ENCODE measurements at places on chromosomes 1 and 21. TPM values are rescaled to one million over a fixed set of nuclear protein-coding genes. Genes with fewer than 3 reads are reported as not detected.

DNA sequence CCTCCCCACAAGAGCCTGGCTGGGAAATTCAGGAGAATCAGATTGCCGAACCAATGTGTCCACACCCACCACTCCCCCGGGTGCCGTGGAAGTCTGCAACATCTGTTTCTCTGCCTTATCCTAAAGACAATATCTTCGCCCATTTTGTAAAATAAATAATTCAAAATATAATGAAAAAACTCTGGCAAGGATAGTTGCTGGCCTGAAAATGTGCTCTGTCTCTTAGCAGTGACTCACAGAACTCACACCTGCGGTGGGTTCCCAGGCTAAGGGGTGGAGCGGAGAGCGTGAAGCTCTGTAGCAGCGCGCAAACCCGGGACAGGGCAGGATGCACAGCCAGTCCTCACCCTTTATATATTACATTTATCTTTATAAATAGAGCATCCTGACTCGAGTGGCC, 99.9 kb downstream of the COLGALT2 start:
- no peaks in the 10 kb centered on the region for H3K4me1 ChIP-seq
- no peaks in the 10 kb centered on the region for H3K36me3 ChIP-seq
- no peak for DNase-seq
- no peaks in the 10 kb centered on the region for H3K27me3 ChIP-seq
- H3K4me3 ChIP-seq = no peak overlapping the region

- H3K4me3 ChIP-seq = no peak overlapping the region
- no peaks in the 10 kb centered on the region for H3K4me1 ChIP-seq
- no peak overlapping the region for H3K27ac ChIP-seq
- H3K36me3 ChIP-seq = peaks cover 7% of the 10 kb centered on the region
- DNase-seq = no peak
- H3K27me3 ChIP-seq = no peaks in the 10 kb centered on the region
Observed at GRCh38 chr1:201807958-201808632, 20.9 kb upstream of the IPO9 start.

DNA sequence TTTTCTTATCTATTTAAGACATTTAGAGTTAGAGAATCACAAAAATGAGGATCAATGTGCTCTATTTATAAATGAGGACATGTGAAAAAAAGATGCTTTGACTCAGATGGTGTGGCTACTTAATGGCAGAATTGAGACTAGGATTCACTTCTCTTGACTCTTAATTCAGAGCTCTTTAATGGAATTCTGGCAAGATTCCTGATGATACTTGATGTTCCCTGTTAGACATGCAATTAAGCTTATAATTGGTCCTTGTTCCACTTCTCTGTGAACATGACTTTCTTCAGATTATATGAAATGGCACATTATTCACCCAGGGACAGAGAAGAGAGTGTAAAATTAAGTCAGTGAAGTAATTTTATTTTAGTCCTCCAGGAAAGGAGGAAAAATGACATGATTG, 165.3 kb downstream of the LRRC7 start:
- DNase-seq = no peak
- no peaks in the 10 kb centered on the region for H3K4me1 ChIP-seq
- H3K36me3 ChIP-seq = no peaks in the 10 kb centered on the region
- no peak overlapping the region for H3K27ac ChIP-seq
- no peaks in the 10 kb centered on the region for H3K27me3 ChIP-seq

DNA sequence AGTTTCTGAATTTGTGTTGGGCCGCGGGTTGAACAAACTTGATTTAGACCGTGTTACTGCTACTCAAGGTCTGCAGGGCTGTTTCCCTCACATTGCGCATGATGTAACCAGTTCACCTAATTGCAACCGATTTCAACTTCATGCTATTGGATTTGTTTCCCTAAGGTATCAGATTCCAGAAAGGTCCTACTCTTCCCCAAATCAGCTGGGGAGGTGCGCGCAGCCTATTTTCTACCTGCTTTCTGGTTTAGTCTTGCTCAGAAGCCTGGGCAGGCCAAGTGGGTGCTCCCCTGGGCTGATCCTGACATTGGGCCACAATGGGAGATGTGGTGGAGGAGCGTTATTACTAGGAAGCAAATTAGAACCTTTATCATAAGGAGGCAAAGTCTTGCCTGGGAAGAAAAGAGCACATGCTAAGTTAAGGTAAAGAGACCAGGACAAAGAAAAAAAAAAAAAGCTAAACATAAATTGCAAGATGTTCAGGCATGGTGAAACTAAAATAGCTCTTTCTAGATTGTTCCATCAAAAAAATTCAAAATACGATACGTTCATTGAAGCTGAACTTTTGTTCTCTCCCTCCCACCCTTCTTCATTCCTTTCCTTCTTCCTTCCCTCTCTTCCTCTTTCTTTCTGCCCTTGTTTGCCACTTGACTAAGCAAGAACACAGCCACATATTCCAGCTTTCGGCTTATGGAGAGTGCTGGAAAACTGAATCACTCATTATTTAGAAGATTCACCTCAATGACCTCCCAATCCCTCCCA, 28.8 kb upstream of the TARBP1 start:
- H3K27ac ChIP-seq = no peak overlapping the region
- DNase-seq = no peak
- H3K4me3 ChIP-seq = no peak overlapping the region
- no peaks in the 10 kb centered on the region for H3K36me3 ChIP-seq

DNA sequence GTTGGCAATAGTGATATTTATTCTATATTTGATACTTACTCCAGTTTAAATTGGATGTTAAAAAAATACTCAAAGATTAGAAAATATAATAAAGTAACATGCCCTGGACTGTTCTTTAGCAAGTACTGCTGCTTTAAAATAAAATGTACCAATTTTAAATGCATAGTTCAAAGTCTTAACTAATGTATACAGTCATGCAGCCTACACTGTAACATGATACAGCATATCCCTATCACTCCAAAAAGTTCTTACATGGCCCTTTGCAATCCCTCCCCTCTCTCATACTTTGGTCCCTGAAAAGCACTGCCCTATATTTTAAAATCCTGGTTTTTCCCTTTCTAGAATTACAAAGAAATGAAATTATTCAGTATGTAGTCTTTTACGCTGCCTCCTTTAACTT, 726.6 kb downstream of the LTN1 start:
- no peaks in the 10 kb centered on the region for H3K36me3 ChIP-seq
- H3K27ac ChIP-seq = no peak overlapping the region
- no peak for DNase-seq
- H3K4me1 ChIP-seq = no peaks in the 10 kb centered on the region

DNA sequence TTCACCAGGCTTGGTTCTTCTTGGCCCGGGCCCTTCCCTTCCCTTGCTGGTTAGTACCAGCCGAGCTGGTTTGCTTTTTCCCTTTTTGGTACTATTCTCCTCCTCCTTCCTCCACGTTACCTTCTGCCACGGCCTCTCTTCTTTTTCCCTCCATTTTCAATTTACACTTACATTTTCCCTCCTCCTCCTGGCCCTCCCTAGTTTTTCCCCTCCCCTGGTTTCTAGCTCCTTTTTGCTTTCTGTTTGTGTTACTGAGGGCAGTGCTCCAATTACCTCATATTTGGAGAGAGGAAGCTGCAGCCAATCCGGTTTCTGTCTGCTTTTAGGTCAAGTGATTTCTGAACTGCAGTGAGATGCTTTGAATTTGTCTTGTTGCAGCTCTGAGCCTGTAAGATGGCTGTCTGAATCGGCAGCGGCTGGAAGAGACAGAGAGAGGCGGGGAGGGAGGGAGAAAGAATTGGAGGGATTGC, 63.7 kb downstream of the MACF1 start:
- peaks cover 10% of the 10 kb centered on the region for H3K4me1 ChIP-seq
- H3K27me3 ChIP-seq = no peaks in the 10 kb centered on the region
- H3K36me3 ChIP-seq = no peaks in the 10 kb centered on the region
- no peak for DNase-seq

DNA sequence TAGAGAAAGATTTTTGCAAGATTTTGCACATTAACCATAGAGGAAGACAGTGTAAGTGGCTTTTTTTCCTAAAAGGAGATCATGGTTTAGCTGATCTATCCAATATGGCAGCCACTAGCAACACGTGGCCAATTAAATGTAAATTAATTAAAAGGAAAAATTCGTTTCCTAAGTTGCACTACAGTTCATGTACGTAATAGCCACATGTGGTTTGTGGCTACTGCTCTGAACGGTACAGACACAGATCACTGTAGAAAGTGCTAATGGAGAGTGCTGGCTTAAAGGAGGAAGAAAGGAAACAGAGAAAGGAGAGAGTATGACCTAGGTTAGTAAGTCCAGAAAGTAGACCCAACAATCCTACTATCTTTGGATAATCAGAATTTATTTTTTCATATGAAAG, 170.8 kb downstream of the SIPA1L2 start:
- H3K27ac ChIP-seq = no peak overlapping the region
- H3K27me3 ChIP-seq = no peaks in the 10 kb centered on the region
- no peak overlapping the region for H3K4me3 ChIP-seq
- H3K4me1 ChIP-seq = no peaks in the 10 kb centered on the region
- DNase-seq = no peak

- no peaks in the 10 kb centered on the region for H3K36me3 ChIP-seq
- no peak overlapping the region for H3K4me3 ChIP-seq
- H3K27me3 ChIP-seq = no peaks in the 10 kb centered on the region
- DNase-seq = no peak
- no peaks in the 10 kb centered on the region for H3K4me1 ChIP-seq
Observed at GRCh38 chr1:199867601-199868000, 159.9 kb upstream of the NR5A2 start.

DNA sequence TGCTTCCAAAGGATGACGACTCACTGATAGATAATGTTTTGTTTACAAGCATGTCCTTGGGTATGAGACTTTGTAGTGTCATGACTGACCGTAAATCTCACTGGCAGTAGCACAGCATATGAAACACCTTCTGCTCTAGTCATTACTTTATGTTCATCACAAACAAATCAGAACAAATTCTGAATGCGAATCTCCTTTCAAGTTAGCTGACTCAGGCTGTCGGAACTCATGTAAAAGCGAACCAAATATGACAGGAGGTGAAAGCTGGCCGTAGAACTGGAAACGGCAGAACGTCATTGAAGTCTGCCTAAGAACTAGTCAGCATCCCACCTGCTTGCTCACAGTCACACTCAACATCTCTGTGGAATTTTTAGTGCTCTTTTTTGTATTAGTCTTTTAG, 143.9 kb downstream of the RGS7 start:
- H3K27ac ChIP-seq = no peak overlapping the region
- H3K36me3 ChIP-seq = no peaks in the 10 kb centered on the region
- H3K4me3 ChIP-seq = no peak overlapping the region
- no peak for DNase-seq

DNA sequence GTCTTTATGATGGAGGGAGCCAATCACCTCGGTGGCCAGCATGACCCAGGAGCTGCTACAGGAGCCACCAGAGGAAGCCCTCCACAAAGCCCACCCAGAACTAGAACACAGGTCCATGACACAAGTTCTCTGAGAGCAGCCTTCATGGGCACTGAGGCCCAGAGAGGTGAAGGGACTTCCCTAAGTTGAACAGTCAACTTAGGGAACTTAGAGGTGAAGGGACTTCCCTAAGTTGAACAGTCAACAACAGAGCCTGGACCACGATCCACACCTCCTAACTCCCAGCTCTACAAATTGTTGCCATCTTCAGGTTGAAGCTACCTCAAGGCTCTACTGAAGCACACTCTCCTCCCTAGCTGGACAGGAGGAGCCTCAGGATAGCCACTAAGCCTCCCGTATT, 132.7 kb downstream of the CCDC185 start:
- DNase-seq = no peak
- no peak overlapping the region for H3K4me3 ChIP-seq
- no peak overlapping the region for H3K27ac ChIP-seq
- no peaks in the 10 kb centered on the region for H3K27me3 ChIP-seq

- peaks cover 14% of the 10 kb centered on the region for H3K4me1 ChIP-seq
- H3K27ac ChIP-seq = no peak overlapping the region
- DNase-seq = peak; percentile 42
- no peak overlapping the region for H3K4me3 ChIP-seq
- H3K27me3 ChIP-seq = no peaks in the 10 kb centered on the region
Observed at GRCh38 chr1:37811027-37811655, 3.1 kb upstream of the YRDC start.

DNA sequence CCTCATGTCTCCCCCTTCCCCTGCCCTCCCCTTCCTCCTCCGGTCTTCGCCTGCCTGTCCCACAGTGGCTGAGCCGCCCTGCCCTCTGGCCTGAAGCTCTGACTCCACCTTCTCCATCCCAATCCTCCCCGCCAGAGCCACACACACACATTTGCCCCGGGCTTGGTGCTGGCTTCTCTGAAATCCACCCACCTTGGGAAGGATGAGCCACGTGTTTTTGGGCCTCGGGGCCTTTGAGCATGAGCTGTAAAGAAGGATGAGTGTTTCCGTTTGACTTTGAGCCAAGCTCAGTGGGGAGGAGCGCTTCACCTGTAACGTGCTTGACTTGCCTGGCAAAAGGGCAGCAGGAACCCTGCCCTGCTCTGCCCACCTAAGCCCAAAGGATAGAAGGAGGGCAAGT, 295.1 kb downstream of the SIPA1L2 start:
- H3K36me3 ChIP-seq = no peaks in the 10 kb centered on the region
- no peak overlapping the region for H3K4me3 ChIP-seq
- H3K27ac ChIP-seq = no peak overlapping the region
- no peaks in the 10 kb centered on the region for H3K4me1 ChIP-seq
- no peaks in the 10 kb centered on the region for H3K27me3 ChIP-seq

DNA sequence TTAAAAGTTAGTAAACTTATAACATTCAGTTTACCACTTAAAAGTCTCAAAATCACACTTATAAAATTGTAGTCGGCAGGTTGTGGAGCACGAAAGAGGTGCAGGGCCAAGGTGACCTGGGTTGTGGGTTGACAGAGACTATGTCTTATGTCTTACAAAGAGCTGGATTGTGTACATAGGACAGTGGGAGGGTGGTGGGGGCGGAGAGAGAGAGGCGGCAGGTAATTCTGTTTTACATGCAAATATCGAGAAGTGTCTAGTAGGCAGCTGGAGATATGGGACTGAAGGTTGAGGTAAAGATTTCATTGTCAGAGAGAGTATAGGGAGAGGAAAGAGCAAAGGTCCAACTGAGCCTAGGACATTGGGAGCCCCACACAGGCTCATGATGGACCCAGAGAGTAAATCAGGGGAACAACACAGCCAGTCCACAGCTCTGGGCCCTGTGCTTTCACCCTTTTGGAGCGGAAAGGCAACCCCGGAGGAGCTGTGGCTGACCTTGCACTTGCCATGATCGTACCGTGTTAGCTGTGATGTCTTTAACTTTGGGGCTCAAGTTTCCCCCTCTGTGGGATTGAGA, 28.1 kb upstream of the ZBTB18 start:
- no peaks in the 10 kb centered on the region for H3K4me1 ChIP-seq
- DNase-seq = no peak
- no peak overlapping the region for H3K27ac ChIP-seq
- H3K4me3 ChIP-seq = no peak overlapping the region
- H3K27me3 ChIP-seq = no peaks in the 10 kb centered on the region

DNA sequence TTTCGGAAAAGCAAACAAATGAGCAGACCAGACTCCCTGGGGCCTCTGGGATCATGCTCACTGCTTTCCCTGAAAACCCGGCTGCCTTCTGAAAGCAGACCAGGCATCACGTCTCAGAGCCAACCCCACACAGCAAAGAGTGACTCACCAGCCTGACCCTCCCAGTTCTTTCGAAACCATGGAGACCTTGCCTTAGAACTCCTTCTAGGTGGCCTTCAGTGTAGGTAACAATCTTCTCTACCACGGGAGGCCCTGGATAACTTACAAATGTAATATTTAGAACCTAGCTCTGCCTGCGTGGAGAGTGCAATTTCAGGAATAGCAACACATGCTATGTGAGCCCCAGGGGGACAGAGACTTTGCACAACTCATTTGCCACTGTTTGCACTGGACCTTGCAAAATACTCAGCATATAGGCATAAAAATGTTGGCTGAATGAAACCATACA, 105.2 kb downstream of the SUSD4 start:
- H3K36me3 ChIP-seq = no peaks in the 10 kb centered on the region
- DNase-seq = no peak
- no peak overlapping the region for H3K4me3 ChIP-seq

Gene CD1E
- total RNA-seq = not detected

Gene AMY1B
- not detected for total RNA-seq
